ENCODE measurements at places on chromosomes 3 and 15.

DNA sequence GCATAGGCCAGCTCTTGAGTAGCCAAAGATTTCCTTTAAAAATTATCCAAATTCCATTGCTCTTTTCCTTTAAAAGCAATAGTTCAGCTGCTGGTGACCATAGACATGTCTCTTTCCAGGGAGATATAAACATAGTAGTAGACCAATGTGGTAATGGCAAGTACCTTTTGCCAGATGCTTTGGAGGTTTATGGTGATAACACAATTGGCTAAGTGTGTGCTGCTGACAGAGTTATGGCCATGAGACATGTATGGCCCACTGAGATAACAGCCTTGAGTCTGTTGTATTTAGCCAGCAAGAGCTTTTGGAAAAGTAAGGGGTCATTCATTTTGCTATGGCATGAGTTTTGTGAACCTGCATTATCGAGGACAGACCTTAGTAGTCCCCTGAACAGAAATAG lies 1146.8 kb downstream of the TUSC7 start:
- no peak for DNase-seq

DNA sequence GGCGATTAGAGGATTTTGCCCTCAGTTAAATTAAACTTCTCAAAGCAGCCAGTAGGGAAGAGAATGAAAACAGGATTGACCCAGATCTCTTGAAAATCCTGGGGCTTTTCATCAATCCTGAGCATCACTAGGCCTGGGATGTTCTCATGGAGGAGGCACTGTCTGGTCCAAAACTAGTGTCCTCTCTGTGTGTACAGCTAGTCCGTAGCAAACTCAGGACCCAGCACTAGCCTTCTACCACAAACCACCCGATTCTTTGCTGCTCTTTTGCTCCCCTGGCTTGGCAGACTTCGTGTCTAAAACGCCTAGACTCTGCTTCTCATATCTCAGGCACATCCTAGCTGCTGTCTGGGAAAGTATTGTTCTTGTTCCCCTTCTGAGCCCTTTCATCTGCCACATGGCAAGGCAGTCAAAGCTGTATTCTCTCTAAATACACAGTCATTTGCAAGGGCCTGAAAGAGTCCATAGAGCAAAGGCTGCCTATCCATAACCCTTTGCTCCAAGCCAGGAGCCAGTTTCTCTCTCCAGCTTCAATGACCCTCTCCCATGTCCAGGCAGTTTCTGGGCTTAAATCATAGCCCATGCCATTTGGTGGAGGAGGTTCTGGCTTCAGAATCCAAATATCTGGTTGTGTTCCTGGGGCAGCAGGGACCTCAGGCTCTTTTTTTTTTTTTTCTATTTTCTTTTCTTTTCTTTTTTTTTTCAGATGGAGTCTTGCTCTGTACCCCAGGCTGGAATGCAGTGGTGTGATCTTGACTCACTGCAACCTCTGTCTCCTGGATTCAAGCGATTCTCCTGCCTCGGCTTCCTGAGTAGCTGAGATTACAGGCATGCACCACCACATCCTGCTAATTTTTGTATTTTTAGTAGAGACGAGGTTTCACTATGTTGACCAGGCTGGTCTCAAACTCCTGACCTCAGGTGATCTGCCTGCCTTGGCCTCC lies 52.4 kb downstream of the CDC25A start:
- DNase-seq, result no peak

GRCh38 chr3:124676236-124676635 lies 54.0 kb upstream of the UMPS start:
- no peak for DNase-seq

DNA sequence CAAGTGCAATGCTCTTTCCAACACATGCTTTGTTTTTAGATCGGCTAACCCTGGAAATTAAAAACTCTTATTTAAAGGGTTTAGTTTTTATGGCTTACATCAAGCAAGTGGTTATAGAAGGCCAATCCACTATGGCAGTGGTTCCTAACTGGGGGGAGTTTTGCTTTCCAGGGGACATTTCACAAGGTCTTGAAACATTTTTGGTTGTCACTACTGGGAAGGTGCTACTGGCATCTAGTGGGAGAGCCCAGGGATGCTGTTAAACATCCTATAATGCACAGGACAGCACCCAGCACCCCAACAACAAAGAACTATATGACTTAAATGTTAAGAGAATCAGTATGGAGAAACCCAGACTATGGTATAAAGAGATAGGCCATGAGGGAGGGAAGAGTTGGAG lies 439.0 kb downstream of the NTRK3 start:
- no peak for DNase-seq

DNA sequence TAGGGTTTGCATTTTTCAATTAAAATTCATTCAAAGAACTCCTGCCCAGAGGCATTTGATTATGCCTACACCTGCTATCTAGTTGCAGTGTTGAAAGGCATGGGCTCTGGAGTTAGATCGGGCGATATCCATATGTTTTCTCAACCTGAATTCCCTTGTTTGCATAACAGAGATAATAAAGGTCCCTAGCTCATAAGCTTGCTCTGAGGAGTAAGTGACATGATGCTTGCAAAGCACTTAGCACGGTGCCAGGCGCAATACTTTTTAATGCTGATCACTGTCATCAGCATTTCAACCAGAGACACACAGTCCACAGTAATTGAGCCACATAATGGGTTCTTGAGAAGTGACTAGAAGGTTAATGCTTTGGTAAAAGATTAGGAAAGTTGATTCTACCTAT lies 106.3 kb upstream of the SAMMSON start:
- no peak for DNase-seq

DNA sequence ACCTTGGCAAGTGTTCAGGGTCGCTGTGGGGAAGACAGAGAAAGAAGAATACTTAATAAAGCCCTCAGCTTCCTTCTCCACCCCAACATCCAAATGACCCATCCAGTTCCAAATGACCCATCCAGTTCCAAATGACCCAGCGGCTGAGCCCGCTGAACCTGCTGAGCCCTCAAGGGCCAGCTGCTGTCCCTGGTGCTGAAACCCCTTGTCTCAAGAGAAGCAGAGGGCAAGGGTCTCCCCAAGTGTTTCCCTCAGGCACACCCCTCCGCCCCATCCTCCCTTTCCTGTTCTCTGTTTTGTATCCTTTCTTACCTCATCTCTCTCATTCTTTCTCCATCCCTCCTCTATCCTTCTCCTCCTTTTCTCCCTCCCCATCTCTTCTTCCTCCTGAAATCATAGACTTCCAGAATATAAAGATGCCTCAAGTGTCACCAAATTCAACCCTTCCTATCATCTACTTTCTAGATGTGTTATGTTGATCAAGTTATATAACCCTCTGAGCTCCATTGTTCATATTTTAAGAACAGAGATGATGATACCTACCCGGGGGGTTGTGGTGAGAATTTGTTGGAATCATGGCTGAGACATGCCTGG lies 29.0 kb downstream of the CCDC33 start:
- peak; percentile 90 for DNase-seq

DNA sequence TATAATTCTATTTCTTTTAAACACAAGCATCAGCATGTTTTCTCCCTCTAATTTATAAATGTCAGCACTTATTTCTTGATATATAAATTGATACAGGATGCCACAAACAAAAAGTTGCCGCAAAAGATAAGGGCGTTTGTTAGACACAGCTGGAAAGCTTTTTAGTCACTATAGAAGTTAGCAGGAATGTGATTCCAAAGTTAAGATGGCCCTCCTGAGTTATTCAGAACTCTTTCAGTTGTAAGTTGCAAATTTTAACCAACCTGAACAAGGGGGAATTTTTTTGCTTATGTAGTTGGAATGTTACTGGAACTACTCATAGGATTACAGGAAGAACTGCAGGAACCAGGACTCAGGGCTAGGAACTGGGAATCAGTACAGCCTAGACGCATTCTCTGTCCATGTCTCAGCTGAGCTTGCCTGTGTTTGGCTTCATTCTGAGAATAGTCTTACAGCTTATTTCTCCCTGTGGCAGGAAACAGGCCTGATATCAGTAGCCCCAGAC lies 166.3 kb downstream of the VGLL4 start:
- DNase-seq, result no peak

- DNase-seq, result no peak
These were observed 25.8 kb downstream of the CCDC12 start for GRCh38 chr3:46950650-46951241.

DNA sequence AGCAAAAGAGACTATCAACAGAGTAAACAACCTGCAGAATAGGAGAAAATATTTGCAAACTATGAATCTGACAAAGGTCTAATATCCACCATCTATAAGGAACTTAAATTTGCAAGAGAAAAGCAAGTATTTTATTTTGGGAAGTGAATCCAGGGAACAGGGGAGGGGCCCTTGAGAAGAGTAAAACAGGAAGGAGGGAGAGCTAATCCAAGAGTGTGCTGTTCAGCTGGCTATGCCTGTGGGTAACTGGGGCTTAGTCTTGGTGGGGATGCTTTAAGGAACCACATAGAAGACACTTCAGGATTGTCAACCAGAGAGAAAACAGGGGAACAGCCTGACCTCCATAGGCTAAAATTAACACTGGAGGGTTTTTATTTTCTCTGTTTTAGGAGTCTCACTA lies 3.9 kb upstream of the HHLA2 start:
- no peak for DNase-seq

DNA sequence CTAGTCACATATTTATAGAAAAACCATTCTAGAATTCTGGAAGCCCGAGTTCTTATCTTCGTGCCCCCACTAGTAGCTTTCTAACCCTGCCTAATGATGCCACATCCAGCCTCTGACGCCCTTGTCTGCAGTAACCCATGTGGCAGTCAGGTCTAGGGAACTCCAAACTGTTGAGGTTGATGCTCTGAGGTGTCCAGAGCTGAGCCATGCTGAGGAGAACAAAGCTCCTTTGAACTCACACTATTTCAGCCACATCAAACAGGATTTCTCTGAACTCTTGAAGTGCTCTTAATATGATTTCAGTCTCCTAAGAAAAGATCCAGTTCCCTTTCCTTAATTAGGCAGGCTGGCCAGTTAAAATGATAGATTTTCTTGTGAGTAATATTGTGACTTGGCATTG lies 150.5 kb upstream of the ST8SIA2 start:
- DNase-seq, result no peak

DNA sequence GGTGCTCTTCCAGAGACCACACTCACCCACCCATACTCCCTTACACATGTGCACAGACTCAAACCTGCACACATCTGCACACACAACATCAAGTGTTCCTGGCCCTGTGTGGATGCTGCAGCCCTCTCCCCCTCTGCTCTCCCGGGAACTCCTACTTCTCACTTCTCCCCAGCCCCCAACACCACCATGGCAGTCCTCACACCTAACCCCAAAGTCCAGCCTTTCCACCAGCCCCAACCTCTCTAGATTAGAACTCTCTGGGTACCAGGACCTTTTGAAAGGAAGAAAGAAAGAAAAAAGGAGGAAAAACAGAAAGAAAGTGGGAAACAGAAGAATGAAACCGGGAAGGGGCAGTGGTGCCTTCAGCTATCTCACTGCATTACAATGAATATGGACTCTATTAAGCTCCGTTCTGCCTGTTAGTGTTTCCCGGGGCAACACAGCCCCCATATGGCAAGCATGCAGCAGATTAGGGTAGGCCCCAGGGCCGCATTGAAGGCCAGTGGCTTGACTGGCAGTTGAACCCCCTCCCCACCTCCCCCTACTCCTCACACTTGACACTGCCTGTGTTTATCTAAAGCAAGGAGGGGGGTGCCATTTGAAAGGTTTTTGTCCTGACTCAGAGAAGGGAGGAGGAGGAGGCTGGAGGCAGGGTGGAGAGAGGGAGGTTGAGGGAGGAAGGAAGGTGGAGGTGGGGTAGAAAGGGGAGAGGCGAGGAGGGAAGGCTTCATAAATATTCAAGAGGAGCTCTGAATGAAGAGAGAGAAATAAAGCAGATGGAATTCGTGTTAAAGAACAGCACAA lies 30.1 kb downstream of the BOC start:
- peak; percentile 55 for DNase-seq

GRCh38 chr15:38297623-38298388 lies 45.2 kb downstream of the SPRED1 start:
- no peak for DNase-seq

GRCh38 chr3:157311633-157312375 lies 124.8 kb upstream of the PTX3 start:
- no peak for DNase-seq

GRCh38 chr15:97748576-97748975 lies 211.9 kb upstream of the ARRDC4 start:
- no peak for DNase-seq

DNA sequence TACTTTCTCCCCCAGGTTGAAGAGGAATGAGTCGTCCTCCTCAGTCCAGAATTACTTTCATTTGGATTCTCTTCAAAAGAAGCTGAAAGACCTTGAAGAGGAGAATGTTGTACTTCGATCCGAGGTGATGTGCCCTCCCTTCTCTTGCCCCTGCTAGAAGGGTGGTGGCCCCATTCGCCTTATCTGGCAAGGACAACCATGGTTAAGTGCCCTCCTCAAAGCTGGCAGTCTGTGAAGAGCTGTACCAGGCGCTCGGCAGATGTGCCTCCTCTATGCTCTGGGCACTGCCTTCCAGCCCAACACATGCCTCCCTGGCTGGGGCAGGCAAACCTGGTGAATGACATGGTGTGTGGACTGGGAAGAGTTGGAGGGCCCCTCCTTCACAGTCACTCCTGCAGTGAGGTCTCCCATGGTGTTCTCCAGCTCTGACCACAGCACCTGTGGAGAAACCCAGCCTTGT lies 77.0 kb downstream of the CCK start:
- DNase-seq, result no peak

DNA sequence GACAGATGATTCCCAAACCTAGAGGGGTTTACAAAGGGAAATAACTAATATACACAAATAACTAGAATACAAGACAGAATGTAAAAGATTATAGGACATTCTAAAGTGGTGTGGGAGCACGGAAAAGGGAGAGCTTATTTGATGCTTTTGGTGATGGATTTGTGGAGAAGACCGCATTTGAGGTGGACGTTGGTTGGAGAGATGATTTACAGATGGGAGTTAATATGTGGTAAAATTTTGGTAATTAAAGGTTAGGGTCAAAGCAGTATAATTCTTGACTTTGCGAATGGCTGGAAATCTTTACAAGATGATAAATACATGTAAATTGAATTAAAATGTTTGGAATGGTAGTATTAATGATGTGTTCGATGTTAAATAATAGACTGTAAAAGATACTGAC lies 1.2 kb downstream of the KNL1 start:
- DNase-seq, result no peak

DNA sequence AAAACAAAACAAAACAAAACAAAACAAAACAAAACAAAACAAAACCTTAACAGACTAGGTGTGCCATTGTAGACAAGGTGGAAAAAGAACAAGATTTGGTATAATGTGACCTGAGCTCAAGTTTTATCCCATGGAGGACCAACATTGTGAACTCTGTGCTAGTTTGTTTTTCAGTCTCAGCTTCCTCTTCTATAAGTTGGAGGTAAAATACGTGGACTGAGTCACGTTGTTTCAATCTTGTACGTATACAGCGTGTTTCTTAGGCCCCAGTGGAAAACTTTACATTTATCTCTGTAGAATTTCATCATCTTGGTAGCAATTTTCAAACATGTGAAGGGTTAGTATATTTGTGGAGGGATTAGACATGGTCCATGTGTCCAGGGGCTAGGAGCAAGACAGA lies 261.6 kb downstream of the CD47 start:
- no peak for DNase-seq

GRCh38 chr15:79265167-79265566 lies 17.4 kb upstream of the ANKRD34C start:
- DNase-seq, result no peak

All from iPS-NIHi11 (cell line).